ENCODE measurements at places on chromosomes 11 and 22.

DNA sequence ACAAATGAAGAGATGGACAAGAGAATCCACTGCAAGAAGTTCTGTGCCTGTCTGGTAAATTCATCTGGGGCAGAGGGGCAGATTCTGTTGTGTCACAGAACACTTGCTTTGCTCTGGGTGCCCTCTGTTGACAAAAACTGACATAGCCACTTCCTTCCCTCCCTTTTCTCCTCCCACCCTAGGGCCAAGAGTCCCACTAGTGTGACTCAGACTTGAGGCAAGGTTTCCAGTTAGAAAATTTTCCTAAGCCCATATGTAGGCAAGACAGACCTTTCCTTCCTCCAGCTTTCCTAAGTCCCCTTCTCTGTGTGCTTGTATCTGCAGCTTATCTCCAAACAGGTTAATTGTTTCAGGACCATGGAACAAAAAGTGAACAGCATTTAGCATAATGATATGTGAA is 106.8 kb downstream of the RBFOX2 start:
- DNase-seq: peak; percentile 42

DNA sequence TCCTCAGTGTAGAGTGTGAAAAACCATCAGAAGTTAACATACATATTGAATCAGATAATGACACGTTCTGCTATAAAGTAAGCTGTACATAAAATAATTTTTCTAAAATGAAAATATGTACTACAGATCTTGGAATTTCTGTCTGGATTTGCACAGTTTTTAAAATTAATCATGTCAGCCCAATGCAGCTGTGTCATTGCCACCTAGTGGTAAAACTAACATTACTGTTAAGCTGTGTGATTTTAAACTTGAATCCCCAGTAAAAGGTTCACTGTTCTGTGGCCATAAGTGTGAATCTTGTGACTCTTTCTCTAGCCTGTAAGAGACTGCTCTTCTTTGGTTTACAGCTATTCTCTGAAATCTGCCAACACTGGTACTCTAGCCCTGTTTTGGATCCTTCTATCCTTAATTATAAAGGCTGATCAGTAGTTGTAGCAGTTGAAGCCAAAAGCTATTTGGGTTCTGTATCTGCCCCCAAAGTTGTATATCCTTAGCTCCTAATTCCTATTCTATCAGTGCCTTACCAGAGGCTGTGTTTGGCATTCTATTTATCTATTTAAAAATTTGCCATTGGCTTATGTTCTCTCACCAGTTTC is 4.0 kb downstream of the JRKL start:
- peak; percentile 60 for DNase-seq

DNA sequence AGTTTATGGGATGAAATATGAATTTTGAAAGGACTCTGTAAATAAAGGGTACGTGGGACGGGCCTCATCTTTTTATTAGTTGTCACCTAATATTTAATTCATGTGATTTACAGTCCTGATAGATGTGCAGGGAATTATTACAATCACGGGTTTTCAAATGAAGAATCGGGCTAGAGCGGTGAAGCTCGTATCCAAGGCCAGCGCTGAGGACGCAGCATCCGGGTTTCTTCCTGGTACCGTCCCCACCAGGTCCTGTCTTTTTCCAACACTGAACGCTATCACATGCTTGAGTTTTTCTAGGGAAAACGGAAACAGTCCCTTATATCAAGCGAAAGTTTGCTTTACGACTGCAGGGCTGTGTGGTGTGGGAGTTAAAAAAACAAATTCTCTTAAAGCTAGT is 787 bp downstream of the SMDT1 start:
- DNase-seq: peak; percentile 33

DNA sequence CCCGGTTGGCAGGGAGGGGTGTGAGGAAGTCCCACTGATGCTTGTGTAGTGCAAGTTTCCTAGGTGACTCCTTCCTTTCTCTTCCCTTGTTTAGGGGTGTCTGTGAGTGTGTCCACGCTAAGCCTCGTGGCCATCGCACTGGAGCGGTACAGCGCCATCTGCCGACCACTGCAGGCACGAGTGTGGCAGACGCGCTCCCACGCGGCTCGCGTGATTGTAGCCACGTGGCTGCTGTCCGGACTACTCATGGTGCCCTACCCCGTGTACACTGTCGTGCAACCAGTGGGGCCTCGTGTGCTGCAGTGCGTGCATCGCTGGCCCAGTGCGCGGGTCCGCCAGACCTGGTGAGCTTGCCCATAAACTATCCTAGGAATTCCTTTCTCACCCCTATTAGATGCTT is 10.4 kb downstream of the CCKBR start:
- DNase-seq: no peak

- no peak for DNase-seq
These were observed 5.0 kb upstream of the MTNR1B start for GRCh38 chr11:92964471-92964870.

- DNase-seq: no peak
These were observed 14.5 kb upstream of the RPS19BP1 start for GRCh38 chr22:39546889-39547586.

Measured in CD4-positive, alpha-beta T cell treated with Interferon alpha-2 for 1 hour (primary cell).